ENCODE measurements at places on chromosomes 12 and 14. TPM values are rescaled to one million over a fixed set of nuclear protein-coding genes. Genes with fewer than 3 reads are reported as not detected.

The CPNE6 gene
- not detected for total RNA-seq

The RD3L gene
- not detected for total RNA-seq

The CPSF2 gene
- 39.2 TPM for total RNA-seq

The TPH2 gene
- 0.14 TPM for total RNA-seq

The VRTN gene
- not detected for total RNA-seq

The CD27 gene
- not detected for total RNA-seq
